ENCODE measurements at places on chromosomes 2 and 18. TPM values are rescaled to one million over a fixed set of nuclear protein-coding genes. Genes with fewer than 3 reads are reported as not detected.

DNA sequence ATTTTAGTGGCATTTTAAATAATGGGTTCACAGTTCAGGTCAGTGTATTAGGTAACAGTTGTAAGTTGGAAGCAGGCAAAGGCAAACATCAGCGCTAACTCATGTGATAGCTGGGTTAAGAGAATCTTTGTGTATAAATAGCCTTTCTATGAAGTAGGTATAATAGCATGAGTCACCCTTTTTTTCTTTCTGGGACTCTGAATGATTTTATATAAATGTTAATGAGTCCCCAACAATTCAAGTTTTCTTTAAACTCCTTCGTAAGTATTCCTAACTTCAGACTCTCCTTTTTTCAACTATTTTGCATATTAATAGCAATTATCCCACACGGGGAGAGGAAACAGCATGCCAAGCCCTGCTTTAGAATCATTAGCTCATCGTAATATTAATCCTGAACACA is 384.3 kb downstream of the PIK3C3 start:
- DNase-seq, result no peak

- no peak for DNase-seq
Measured at GRCh38 chr18:69491576-69491975, 90.9 kb downstream of the DOK6 start.

GRCh38 chr2:107727318-107727717 is 99.4 kb upstream of the RGPD4 start:
- no peak for DNase-seq

GRCh38 chr2:216548901-216549331 is 50.3 kb downstream of the RPL37A start:
- DNase-seq, result no peak

DNA sequence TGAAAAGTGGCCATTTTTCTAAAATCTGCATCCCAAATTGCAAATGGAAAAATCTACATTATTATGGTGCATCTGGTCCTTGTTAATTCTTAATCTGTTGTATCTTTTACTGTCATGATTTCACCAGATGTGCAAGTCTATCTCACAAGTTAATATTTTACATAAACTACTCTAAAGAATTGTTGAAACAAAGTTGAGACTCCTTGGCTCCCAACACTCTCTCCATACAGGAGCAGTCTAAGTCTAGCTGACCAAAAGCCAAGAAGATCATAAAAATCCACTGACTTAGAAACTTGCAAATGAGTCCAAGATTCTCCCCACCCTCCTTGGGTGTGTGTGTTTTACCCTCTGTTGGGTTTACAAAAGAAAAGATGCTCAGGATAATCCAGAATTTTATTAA is 85.1 kb downstream of the NCKAP5 start:
- DNase-seq, result no peak

DNA sequence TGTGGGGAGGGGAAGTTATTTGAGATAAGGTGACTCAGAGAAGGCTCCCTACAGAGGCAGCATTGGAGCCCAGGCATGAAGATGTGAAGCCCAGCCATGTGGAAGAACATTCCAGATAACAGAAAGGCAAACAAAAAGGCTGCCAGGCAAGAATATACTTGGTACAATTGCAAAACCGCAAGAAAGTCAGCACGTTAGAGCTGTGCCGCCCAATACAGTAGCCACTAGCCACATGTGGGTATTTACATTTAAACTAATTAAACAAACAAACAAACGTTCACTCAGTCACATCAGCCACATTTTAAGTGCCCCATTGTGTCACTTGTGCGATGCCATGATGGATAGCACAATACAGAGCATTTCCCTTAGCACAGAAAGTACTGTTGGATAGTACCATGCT is 179.6 kb downstream of the SATB2 start:
- peak; percentile 31 for DNase-seq

DNA sequence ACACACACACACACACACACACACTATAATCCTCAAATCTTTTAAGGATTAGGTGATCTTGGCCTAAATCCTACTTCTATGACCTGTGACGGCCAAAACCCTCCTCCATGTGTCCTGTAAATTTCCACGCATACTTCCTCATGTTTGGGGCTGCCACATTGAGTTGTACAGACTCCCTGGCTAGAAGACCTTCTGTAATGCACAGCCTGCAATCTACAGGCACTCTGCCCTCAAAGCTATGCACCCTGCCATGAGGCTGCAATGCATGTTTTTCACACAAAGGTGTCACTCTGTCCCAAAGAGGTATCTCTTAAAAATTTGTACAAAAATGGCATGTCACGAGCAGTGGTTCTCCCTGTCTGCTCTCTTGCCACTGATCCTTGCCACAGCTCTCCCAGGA is 26.4 kb upstream of the B4GALT6 start:
- DNase-seq, result no peak

DNA sequence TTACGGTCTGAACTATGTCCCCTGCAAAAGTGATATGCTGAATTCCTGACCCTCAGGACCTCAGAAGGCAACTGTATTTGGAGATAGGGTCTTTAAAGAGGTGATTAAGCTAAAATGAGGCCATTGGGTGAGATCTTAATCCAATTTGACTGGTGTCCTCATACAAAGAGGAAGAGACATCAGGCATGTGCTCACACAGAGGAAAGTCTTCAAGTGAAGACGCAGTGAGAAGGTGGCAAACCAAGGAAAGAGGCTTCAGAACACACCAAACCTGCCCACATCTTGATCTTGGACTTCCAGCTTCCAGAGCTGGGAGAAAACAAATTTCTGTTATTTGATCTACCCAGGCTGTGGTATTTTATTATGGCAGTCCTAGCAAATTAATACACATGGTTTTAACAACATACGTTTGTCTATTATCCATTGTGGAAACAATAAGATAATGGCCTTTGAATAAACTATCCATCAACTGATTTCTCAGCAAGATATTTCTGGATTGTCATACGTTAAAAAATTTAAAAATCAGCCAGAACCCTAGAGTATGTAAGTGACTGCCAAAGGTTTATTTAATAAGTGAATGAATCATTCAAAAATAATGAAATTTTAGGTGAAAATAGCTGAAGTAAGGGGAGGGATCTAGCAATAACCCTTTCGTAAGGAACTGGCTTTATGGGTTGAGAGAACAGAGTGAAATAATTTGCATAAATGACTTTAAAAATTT is 6.5 kb downstream of the WIPF1 start:
- no peak for DNase-seq

OTX1 gene
- total RNA-seq, result 2.6 TPM

ERFE gene
- total RNA-seq, result 24.2 TPM

HOXD12 gene
- not detected for total RNA-seq

TCF4 gene
- total RNA-seq, result 30.8 TPM

FRZB gene
- total RNA-seq, result 1.1 TPM

PCARE gene
- not detected for total RNA-seq

KIF5C gene
- total RNA-seq, result 0.32 TPM

DNAJC5G gene
- total RNA-seq, result not detected

AGXT gene
- not detected for total RNA-seq

PDE1A gene
- 3.5 TPM for total RNA-seq

ALPP gene
- not detected for total RNA-seq

GKN1 gene
- total RNA-seq, result not detected

PTH2R gene
- total RNA-seq, result not detected

PSMG2 gene
- 92.8 TPM for total RNA-seq
